Gastrocnemius medialis (tissue), 4 donors: ENCODE measurements at places on chromosomes 6 and 20. TPM values are rescaled to one million over a fixed set of nuclear protein-coding genes. Genes with fewer than 3 reads are reported as not detected.
A peak's percentile ranks its signal among the peaks of the same experiment; 100 is the strongest.

Gene ADGRF4
- not detected for total RNA-seq

DNA sequence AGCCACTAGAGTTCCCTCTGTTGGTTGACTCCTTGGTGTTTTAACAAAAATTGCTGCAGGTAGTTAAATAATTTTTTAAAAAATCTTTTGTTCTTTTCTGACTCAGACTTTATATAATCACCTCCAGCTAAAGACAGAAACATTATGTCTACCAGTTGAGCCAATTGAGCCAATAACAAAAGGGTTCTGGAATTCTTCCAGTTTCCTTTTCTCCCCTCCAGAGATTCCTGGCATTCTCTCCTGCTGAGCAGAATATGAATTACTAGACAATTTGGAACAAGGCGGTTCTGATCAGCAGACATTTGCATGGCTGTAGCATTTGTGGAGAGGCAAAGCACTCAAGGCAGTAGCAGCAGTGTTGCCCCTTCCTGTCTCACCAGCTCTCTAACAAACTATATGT lies 144.0 kb upstream of the SLC35B3 start:
- H3K4me3 ChIP-seq, result no peak overlapping the region
- no peak overlapping the region for H3K27ac ChIP-seq

DNA sequence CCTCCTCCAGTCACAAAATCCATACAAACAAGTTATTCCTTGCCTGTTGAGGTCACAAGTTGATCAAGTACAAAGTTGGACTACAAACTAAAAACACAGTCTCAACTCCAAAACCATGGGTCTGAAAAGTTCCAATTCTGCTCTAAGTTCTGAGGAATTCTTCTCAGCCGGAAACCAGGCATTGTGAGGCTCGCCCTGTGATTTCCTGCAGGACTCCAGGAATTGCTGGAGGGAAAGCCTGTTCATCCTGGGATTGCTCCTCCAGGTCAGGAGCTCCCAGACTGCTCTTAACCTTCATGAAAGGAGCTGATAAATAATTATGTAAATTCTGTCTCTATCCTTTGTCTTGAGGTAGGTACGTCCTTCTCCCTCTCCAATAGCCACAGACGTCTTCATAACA lies 8.5 kb downstream of the TRAM2 start:
- H3K27ac ChIP-seq, result peak overlapping the region; percentile 61
- H3K4me3 ChIP-seq, result no peak overlapping the region
- no peak for DNase-seq
- no peaks in the 10 kb centered on the region for H3K36me3 ChIP-seq
- no peaks in the 10 kb centered on the region for H3K27me3 ChIP-seq

Gene SLC44A4
- total RNA-seq, result not detected

- no peaks in the 10 kb centered on the region for H3K36me3 ChIP-seq
- peaks cover 32% of the 10 kb centered on the region for H3K4me1 ChIP-seq
- H3K4me3 ChIP-seq, result peak overlapping the region; percentile 96
- no peak for DNase-seq
- no peaks in the 10 kb centered on the region for H3K27me3 ChIP-seq
- H3K27ac ChIP-seq, result peak overlapping the region; percentile 94
Observed at GRCh38 chr6:26123675-26123946, 36.4 kb downstream of the HFE start.

DNA sequence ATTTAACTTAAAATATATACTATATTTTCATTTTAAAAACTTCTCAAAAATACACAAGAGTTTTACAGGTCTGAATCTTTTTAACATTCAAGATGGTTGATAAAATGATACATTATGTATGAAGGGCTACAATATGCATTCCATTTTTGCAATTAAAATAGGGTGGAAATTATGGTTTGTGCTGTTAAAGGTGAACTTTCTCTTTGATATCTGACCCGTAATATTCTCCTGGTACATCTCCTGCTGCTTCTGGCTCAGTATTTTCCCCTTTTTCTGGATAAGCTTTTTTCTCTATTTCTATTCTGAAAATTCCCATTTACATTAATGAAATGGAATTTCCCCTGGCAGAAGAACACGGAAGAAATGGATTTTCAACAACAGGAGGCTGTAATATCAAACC lies 27.4 kb upstream of the LCA5 start:
- H3K36me3 ChIP-seq, result no peaks in the 10 kb centered on the region
- H3K27me3 ChIP-seq, result no peaks in the 10 kb centered on the region
- no peak overlapping the region for H3K27ac ChIP-seq
- H3K4me3 ChIP-seq, result no peak overlapping the region

Gene ZC2HC1B
- not detected for total RNA-seq

DNA sequence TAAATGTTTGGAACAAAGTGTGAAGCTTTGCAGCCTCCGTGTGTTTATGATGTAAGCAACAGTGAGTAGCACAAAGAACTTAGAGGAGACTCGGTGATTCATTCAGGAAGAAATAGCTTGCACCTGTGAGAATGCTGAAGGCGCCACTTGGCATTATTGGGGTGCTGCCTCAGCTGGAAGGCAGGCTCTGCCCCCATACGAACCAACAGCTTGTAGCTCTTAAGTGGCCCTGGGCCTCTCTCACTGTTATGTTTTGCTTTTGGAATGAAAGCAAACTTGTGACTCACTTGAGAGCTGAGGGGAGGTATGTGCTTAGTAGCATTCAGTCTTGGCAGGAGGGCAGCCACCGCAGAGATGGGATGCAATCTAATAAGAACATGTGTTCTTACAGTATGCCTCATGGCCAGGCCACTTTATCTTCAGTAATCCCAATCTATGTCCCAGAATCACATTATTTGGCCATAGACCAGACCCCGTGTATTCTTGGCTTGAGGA lies 310.7 kb downstream of the EYA4 start:
- H3K27me3 ChIP-seq, result no peaks in the 10 kb centered on the region
- no peaks in the 10 kb centered on the region for H3K36me3 ChIP-seq
- H3K27ac ChIP-seq, result peak overlapping the region; percentile 68

Gene LY6G5B
- total RNA-seq, result 2.7 TPM

GRCh38 chr6:22658934-22659333 lies 89.6 kb downstream of the HDGFL1 start:
- H3K36me3 ChIP-seq, result no peaks in the 10 kb centered on the region
- H3K4me3 ChIP-seq, result no peak overlapping the region
- H3K4me1 ChIP-seq, result peaks cover 7% of the 10 kb centered on the region
- H3K27ac ChIP-seq, result no peak overlapping the region
- no peak for DNase-seq
- H3K27me3 ChIP-seq, result no peaks in the 10 kb centered on the region

GRCh38 chr20:64256282-64256935 lies 861 bp downstream of the PCMTD2 start:
- no peaks in the 10 kb centered on the region for H3K27me3 ChIP-seq
- peak overlapping the region; percentile 87 for H3K4me3 ChIP-seq
- no peaks in the 10 kb centered on the region for H3K36me3 ChIP-seq
- peaks cover 47% of the 10 kb centered on the region for H3K4me1 ChIP-seq
- H3K27ac ChIP-seq, result peak overlapping the region; percentile 96

DNA sequence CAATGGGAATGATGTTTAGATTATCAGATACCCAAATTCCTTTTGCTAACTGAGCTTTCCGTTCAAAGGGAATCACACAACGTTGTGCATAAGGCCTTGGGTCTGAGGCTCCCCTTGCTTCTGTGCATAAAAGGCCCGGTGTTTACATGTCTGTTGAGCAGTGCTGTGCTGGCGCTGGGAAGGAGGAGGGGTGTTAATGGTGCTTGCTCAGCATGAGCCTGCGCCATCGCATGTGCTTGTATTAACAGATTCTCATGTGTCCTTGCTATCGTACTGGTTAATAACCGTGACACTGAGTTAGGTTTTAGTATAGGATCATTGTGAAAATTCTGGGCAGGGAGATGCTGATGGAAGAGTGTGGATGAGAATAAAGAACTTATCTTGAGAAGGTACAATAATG lies 62.3 kb upstream of the TRAF3IP2 start:
- peaks cover 70% of the 10 kb centered on the region for H3K4me1 ChIP-seq
- DNase-seq, result peak; percentile 90
- H3K27ac ChIP-seq, result peak overlapping the region; percentile 95
- no peaks in the 10 kb centered on the region for H3K27me3 ChIP-seq

Gene TRIM31
- not detected for total RNA-seq

Gene ZNF334
- not detected for total RNA-seq

Gene CDH26
- total RNA-seq, result 0.27 TPM

Gene DNMT3B
- 0.36 TPM for total RNA-seq

GRCh38 chr6:129257196-129257595 lies 374.3 kb downstream of the LAMA2 start:
- H3K27ac ChIP-seq, result no peak overlapping the region
- no peaks in the 10 kb centered on the region for H3K27me3 ChIP-seq
- no peak for DNase-seq
- H3K4me1 ChIP-seq, result no peaks in the 10 kb centered on the region

DNA sequence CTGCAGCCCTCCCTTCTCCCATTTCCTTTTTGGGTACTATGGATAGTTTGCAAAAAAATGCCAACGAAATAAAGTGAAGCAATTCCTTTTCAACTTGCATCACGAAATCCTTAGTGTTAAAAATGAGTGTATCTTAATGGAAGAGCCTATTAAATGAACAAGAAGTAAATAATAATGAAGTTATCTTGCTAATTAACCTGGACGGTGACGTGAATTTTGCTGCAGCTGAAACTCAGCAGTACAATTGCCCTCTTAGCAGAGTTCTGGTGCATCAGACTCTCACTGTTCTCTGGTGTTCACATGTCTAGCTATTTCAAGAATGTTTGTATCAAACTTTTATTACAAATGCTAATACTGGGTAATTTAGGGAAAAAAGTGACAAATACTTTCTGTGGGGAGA lies 119.7 kb upstream of the HDAC2 start:
- no peak for DNase-seq
- no peak overlapping the region for H3K4me3 ChIP-seq
- no peaks in the 10 kb centered on the region for H3K36me3 ChIP-seq
- H3K27ac ChIP-seq, result no peak overlapping the region
- H3K27me3 ChIP-seq, result no peaks in the 10 kb centered on the region

DNA sequence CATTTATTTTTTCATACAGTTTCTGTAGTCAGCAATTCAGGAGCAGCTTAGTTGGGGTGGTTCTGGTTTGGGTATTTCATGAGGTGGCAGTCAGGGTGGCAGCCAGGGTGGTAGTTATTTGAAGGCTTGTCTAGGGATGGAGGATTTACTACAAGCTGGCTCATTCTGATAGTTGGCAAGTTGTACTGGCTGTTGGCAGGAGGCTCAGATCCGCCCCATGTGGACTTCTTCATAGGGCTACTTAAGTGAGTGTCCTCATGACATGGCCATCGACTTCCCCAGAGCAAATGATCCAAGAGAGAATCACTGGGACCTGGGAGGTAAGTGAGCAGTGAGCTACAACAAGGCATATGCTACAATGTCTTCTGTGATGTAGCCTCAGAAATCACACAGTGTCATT lies 22.4 kb upstream of the CDKAL1 start:
- DNase-seq, result no peak
- no peaks in the 10 kb centered on the region for H3K4me1 ChIP-seq
- no peak overlapping the region for H3K4me3 ChIP-seq
- H3K36me3 ChIP-seq, result no peaks in the 10 kb centered on the region
- no peaks in the 10 kb centered on the region for H3K27me3 ChIP-seq

- no peak overlapping the region for H3K4me3 ChIP-seq
- no peaks in the 10 kb centered on the region for H3K4me1 ChIP-seq
- no peaks in the 10 kb centered on the region for H3K27me3 ChIP-seq
Observed at GRCh38 chr20:47106786-47107185, 212.1 kb downstream of the EYA2 start.
